ENCODE measurements at places on chromosomes 1 and 21.

GRCh38 chr1:196550731-196551130 is 57.5 kb downstream of the KCNT2 start:
- DNase-seq, result no peak

GRCh38 chr1:6770751-6771440 is 14.4 kb upstream of the CAMTA1 start:
- no peak for DNase-seq

GRCh38 chr1:92924501-92924900 is 36.8 kb downstream of the DIPK1A start:
- DNase-seq, result no peak

DNA sequence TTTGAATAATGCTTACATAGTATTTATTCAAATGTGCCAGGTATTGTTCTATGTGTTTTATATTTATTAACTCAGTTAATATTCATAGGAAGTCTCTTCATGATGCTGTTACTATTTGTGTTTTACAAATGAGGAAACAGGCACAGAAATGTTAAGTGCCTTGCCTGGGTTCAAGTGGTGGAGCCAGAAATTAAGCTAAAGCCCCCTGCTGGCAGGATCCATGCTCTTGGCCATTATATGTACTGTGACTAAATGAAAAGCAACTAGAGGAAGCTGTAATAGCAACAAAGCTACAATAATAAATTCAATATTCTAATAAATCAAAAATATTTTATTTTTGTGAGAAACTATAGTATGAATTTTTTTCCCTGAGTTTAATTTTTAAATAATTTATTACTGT is 30.0 kb downstream of the IARS2 start:
- no peak for DNase-seq

DNA sequence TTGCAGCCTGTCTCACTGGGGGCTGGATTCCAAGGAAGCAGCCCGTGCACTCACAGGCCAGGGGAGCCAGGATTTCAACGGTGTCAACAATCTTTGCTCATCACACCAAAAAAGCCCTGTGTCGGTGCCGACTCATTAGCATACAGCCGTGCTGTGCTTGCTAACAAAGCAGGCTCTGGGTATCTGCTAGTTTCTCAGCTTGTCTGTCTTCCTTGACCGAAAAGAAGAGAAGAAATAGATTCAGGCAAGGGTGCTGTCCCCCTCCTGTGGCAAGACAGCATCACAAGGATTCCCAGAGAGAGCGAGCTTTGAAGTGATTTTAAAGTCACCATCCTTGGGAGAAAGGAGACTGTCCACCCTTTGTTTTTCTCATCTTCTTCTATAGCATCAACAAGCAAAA is 214.7 kb downstream of the SDCCAG8 start:
- no peak for DNase-seq

- no peak for DNase-seq
Measured at GRCh38 chr1:186014370-186015037, 280.3 kb downstream of the HMCN1 start.

GRCh38 chr1:155176544-155177071 is 3.0 kb downstream of the TRIM46 start:
- peak; percentile 88 for DNase-seq

All from naive thymus-derived CD8-positive, alpha-beta T cell (primary cell).